ENCODE measurements at places on chromosomes 13 and 19.

DNA sequence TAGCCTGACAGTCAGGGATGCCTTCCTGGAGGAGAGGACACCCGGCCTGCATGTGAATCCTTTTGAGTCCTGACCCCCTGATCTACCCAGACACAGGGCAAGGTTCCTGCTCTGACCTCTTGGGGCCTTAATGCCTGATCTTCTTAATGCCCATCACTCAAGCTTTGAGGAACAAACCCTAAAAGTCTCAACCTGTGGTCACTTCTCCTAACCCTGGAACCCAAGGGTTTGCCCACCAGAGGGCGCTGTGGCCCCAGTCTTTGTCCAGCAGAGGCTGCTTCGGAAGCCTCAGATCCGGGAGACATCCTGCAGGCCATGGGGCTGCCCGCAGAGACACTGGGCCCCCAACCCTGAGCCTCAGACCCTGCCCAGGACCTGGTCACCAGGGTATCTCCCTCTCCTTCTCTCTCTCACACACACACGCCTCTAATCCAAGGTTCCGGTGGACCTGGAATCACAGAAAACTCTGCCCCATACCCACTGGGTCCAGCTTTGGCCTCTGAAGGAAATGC, 9.8 kb upstream of the DPF1 start:
- peak; percentile 76 for DNase-seq

- no peak for DNase-seq
Observed at GRCh38 chr19:384799-385169, 24.2 kb downstream of the C2CD4C start.

DNA sequence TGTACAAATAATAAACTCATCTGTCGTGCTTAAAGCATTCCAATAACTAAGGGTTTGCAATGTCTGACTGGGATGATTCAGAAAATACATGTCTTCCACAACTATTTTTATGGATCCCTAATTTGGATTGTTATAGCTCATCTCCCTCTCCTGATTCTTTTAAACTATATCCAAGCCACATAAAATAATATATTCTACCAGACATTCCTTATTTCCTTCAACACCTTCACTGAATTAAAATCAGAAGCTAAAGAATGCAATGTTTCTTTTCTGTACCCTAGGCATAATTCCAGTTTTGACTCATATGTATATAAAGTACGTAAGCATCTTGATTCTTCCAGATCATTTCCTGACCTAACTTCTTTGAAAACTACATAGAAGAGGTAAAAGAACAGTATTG, 420.4 kb downstream of the EFNB2 start:
- DNase-seq, result no peak

DNA sequence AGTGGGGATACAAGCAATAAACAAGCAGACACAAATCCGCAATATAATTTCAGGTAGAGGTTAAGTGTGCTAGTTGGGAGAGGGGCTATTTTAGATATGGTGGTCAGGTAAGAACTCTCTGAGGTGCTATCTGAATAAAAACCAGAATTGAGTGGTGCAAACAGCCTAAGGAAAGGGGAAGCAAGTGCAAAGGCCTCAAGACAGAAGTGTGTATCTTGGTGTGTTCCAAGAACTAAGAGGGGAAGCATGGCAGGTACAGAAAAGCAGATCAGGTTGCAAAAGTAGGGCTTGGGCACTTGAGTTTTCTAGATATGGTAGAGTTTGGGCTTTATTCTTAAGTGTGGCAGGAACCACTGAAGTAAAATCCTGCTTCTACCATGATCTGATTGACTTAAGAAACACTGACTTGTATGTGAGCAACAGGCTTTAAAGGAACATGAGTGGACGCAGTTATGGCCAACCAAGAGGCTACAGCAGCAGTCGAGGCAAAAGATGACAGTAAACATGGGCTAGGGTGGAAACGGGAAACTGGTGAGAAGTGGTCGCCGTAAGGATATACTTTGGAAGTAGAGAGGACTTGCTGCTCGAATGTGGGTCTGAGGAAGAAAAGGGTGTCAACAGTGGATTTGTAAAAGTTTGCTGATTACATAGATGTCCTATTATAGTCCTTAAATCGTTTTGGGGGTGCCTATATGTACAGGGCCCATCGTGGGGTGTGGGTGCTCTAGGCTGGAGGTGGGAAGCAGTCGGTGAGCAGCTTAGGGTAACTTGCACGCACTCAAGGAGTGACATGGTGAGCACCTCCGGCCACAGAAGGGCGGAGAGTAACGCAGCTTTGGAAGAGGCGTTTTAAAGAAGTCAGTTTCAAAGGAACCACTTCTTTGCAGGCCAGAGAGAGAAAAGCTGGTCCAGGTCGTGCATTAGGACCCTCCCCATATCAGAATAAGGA, 677 bp downstream of the TGDS start:
- peak; percentile 26 for DNase-seq

- no peak for DNase-seq
Observed at GRCh38 chr13:29453617-29454011, 141.9 kb downstream of the SLC7A1 start.

DNA sequence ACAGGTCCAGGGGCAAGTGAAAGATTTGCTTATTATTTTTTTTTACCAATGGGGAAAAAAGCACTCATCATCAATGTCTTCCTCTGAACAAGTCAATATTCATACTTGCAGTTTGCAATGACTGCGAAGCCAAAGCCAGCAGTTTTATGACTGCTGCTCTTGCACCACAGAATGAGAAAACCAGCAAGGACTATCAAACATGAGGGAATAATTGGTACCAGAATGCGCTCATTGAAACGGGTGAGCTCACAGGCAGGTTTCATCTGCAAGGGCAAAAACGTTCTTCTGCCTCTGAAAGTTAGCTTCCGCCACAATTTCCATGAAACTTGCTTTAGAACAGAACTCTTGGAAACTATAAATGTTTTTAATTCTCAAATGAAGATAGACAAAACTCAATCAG, 5.5 kb downstream of the DLEU7 start:
- no peak for DNase-seq

- no peak for DNase-seq
Observed at GRCh38 chr13:50840284-50840683, 3.2 kb downstream of the DLEU7 start.

- no peak for DNase-seq
Observed at GRCh38 chr13:96553796-96554195, 440.5 kb downstream of the OXGR1 start.
